Tibial artery (tissue), 4 donors: ENCODE measurements at places on chromosomes 12 and 14.

DNA sequence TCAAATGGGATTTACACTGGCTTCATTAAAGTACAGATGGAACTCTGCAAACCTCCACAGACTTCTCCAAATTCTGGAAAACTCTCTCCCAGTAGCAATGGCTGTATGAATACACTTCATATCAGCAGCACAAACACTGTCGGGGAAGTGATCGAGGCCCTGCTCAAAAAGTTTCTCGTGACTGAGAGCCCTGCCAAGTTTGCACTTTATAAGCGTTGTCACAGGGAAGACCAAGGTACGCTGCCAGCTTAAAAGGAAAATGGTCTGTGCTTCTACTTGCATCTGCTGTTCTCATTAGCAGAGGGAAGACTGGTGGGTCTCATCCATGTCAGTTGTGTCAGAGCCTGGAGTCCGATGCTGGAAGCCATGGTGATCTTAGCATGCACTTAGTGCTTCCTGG lies 71.0 kb downstream of the GNS start:
- no peak overlapping the region for H3K4me3 ChIP-seq
- H3K27ac ChIP-seq = peak overlapping the region; percentile 88
- peaks cover 19% of the 10 kb centered on the region for H3K36me3 ChIP-seq

GRCh38 chr12:121799156-121799841 lies 4.5 kb upstream of the SETD1B start:
- no peaks in the 10 kb centered on the region for H3K27me3 ChIP-seq
- H3K4me3 ChIP-seq = peak overlapping the region; percentile 90
- DNase-seq = peak; percentile 91
- peaks cover 52% of the 10 kb centered on the region for H3K4me1 ChIP-seq
- H3K36me3 ChIP-seq = peaks cover 4% of the 10 kb centered on the region

GRCh38 chr12:11697670-11698387 lies 48.4 kb downstream of the ETV6 start:
- H3K27ac ChIP-seq = peak overlapping the region; percentile 73
- H3K4me3 ChIP-seq = no peak overlapping the region
- no peaks in the 10 kb centered on the region for H3K36me3 ChIP-seq
- peak; percentile 44 for DNase-seq

- H3K4me3 ChIP-seq = peak within 1 kb of the TSS; percentile 86
- DNase-seq = peak; percentile 58
- H3K27ac ChIP-seq = peak within 1 kb of the TSS; percentile 86
- no peaks in the 10 kb centered on the region for H3K36me3 ChIP-seq
- H3K27me3 ChIP-seq = no peaks in the 10 kb centered on the region
- H3K4me1 ChIP-seq = peaks cover 53% of the 10 kb centered on the region
Measured at GRCh38 chr14:95516554-95517181, at the start of gene SYNE3. Gene SYNE3 (minus strand): TSS chr14:95516650. CDS start chr14:95475821, 40,829 bp downstream.

- no peak for DNase-seq
- H3K4me3 ChIP-seq = no peak overlapping the region
- no peak overlapping the region for H3K27ac ChIP-seq
- H3K36me3 ChIP-seq = no peaks in the 10 kb centered on the region
- H3K27me3 ChIP-seq = no peaks in the 10 kb centered on the region
Measured at GRCh38 chr14:47874350-47874749, 198.9 kb upstream of the MDGA2 start.

GRCh38 chr12:57451233-57451778 lies 3.8 kb upstream of the INHBE start:
- no peak overlapping the region for H3K4me3 ChIP-seq
- peak overlapping the region; percentile 89 for H3K27ac ChIP-seq
- no peak for DNase-seq

DNA sequence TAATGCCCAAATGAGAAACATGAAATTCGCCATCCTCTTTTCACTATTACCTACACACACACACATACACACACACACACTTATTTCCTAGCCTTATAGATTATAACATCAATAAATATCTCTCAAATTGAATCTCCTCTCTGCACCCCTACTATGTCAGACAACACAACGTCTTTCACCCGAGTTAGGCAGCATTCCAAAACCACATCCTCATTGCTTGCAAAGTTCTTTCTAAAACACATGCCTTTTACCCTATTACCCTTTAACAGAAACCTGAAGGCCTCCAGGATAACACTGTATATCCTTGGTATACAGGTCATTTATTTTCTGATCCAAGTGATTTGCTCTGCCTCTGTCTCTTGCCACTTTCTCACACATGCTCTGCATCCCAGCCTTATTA lies 56.3 kb downstream of the KCNH5 start:
- no peak overlapping the region for H3K27ac ChIP-seq
- no peaks in the 10 kb centered on the region for H3K27me3 ChIP-seq
- DNase-seq = no peak
- no peak overlapping the region for H3K4me3 ChIP-seq
- no peaks in the 10 kb centered on the region for H3K4me1 ChIP-seq
- no peaks in the 10 kb centered on the region for H3K36me3 ChIP-seq

DNA sequence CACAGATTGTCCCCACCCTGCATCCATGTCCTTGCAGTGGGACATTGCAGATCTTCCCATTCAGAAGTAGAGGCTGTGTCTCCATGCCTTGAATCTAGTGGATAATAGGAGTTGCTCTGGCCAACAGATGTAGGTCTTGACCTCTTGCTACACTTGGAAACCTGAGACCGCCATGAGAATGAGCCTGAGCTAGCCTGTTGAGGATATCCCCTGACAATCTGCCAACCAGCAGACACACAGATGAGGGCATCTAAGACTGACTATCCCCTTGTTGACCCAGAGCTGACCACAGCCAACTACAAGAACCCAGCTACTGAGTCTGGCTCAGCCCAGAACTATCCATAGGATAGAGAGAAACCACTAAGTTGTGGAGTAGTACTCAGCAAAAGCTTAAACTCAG lies 161.1 kb upstream of the NOS1 start:
- no peaks in the 10 kb centered on the region for H3K36me3 ChIP-seq
- H3K27me3 ChIP-seq = no peaks in the 10 kb centered on the region
- no peaks in the 10 kb centered on the region for H3K4me1 ChIP-seq
- no peak overlapping the region for H3K4me3 ChIP-seq
- H3K27ac ChIP-seq = no peak overlapping the region

- H3K27me3 ChIP-seq = no peaks in the 10 kb centered on the region
- DNase-seq = no peak
- no peaks in the 10 kb centered on the region for H3K36me3 ChIP-seq
- H3K4me3 ChIP-seq = no peak overlapping the region
Measured at GRCh38 chr12:58314610-58315009, 373.2 kb downstream of the ATP23 start.

DNA sequence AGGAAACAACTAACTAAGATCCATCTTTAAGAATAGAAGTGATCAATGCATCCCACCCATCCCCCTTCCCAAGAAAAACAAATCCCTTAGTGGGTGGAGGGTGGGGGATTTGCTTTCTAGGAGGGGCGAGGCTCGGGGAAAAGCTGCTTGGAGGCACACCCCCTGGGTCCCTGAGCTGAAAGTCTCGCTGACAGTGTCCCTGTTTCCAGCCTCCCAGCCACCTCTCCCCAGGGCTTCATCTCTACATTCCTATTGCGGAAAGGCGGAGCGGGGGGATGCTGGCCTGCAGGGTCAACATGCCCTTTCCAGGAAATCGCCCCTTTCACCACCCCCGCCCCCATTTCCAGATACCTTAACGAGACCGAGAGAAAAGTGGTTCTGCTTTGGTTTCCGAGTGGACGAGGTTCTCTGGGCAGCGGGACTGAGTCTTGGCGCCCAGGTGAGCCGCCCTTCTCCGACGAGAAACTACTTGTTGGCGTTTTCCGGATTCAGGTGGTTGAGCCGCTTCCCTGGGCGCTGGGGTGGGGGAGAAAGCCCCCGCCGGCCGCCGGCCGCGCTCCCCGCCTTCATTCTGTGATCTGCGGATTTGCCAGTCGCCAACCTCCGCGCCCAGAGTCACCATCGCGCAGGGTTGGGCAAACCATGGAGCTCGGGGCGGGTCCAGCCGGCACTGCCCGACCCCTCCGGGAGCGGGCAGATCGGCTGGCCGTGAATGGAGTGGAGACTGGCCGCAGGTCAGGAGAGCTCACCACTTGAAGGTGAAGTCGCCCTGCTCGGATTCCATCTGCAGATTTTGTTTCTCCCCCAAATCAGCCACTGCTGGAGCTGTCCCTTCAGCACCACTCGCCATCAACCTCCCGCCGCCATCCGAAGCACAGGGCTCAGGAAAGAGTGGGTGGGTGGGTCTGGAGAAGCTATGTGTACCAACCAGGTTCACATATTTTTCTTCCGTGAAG lies 505 bp downstream of the KCNC2 start:
- H3K36me3 ChIP-seq = no peaks in the 10 kb centered on the region
- no peak for DNase-seq
- no peaks in the 10 kb centered on the region for H3K4me1 ChIP-seq
- H3K27ac ChIP-seq = no peak overlapping the region
- no peak overlapping the region for H3K4me3 ChIP-seq

DNA sequence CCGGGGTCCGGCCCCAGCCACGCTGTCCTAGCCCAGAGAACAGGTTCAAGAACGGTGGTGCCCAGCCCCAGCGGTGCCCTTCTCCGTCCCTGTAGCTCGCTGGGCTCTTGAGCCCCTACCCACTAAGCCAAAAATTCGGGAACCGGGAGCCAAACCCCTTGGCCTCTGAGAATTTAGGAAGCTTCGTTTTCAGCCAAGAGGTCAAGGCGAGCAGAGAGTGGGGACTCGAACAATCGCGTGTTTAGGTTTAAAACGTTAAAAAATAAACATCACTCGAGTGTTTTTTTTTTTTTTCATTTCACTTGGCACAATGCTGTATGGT lies 6.2 kb downstream of the SIX1 start:
- peaks cover 39% of the 10 kb centered on the region for H3K4me1 ChIP-seq
- H3K27ac ChIP-seq = peak overlapping the region; percentile 85
- DNase-seq = no peak
- no peaks in the 10 kb centered on the region for H3K27me3 ChIP-seq

GRCh38 chr12:92844151-92844763 lies 84.8 kb downstream of the EEA1 start:
- H3K27me3 ChIP-seq = no peaks in the 10 kb centered on the region
- no peak overlapping the region for H3K27ac ChIP-seq
- no peak for DNase-seq
- no peak overlapping the region for H3K4me3 ChIP-seq
- H3K36me3 ChIP-seq = peaks cover 15% of the 10 kb centered on the region

DNA sequence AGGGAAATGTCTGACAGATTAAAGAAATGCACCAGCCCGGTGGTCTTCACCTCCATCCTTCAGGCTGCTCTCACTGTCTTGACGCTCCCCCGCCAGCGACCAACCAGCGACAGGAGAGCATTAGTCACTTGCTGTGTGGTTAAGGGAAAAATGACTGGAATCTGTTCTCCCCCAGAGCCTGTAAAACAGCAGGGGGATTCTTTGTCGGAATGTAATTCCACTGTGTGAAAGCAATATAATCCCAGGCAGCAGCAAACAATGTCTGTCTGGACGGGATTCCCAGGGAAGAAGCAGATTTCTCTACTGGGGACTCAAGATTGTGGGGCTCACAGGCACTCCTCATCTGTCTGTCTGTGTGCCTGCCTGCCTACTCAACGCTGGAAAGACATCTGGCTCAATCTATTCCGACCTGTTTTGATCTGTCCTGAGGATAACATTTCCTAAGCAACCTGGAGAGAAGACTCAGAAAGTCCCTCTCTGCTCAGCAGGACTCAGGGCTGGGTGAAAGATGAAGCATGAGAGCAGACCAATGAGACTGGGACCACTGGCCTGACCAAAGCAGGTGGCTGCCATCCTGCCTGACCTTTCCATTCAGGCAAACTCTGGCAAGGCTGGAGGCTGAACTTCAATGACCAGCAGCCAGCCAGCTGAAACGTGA lies 54.6 kb downstream of the NUAK1 start:
- no peaks in the 10 kb centered on the region for H3K36me3 ChIP-seq
- H3K27me3 ChIP-seq = no peaks in the 10 kb centered on the region
- peaks cover 69% of the 10 kb centered on the region for H3K4me1 ChIP-seq
- no peak for DNase-seq
- H3K4me3 ChIP-seq = no peak overlapping the region
